ENCODE measurements at places on chromosomes 2 and 18.

DNA sequence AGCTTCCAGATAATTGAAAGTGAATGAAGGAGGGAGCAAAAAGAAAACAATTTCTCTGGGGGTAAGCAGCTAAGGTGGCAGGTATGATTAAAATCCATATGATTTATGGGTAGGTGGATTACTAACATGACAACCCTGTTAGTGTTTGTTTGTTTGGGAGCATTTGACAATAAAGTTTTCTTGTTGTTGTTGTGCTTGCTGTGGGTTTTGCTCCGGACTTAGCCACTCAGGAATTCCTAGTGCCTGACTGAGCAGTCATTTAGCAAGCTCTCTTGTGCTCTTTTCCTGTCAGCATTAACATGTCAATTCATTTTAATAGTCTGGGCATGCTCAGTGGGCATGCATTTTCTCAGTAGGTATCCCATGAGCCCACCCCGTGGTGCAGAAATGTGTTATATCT, 674.8 kb upstream of the ZEB2 start:
- peak; percentile 10 for DNase-seq

DNA sequence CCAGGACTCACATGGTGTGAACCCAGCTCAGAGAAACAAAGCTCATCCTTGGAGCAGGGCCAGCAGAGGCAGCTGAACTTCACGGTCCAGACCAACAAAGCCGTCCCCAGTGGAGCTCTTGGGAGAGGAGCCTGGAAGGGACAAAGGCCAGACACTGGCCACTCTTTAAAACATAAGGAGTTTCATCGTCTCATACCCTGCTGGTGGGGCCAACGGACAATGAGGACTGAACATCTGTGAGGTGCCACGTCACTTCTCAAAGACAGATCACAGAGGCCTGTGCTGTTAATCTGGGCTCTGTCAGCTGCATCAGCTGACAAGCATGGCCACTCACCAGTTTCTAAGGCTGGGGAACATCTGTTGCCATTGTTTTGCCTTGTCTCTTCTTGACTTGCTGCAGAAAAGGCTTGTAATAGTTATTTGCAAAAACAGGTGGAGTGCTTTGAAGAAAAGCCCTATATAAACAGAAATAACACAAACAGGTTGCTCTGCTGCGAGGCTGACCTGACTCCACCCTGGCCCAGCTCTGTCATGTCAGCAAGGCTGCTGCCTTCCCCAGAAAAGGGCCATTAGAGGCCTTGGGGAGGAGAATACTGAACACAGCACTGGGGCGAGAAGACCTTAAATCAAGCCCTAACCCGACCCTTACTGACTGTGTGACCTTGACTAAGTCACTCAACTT, 68.1 kb upstream of the DAPL1 start:
- DNase-seq: peak; percentile 3

GRCh38 chr2:151971301-151972051, 127.4 kb downstream of the CACNB4 start:
- DNase-seq: no peak

DNA sequence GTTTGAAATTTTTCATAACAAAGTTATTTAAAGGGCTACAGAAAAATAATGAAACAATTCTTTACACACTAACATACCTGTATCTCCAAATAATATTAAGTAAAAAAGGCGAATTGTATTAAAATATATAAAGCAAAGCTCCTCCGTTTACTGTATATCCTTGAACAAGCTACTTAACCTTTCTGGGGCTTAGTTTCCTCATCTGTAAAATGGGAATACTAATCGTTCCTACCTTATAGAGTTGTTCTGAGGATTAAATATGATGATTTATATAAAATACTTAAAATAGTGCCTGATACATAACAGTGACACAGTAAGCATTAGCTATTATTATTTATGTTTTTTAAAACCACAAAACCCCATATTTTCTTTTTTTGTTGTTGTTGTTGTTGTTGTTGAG, 13.3 kb downstream of the SLC25A12 start:
- no peak for DNase-seq

DNA sequence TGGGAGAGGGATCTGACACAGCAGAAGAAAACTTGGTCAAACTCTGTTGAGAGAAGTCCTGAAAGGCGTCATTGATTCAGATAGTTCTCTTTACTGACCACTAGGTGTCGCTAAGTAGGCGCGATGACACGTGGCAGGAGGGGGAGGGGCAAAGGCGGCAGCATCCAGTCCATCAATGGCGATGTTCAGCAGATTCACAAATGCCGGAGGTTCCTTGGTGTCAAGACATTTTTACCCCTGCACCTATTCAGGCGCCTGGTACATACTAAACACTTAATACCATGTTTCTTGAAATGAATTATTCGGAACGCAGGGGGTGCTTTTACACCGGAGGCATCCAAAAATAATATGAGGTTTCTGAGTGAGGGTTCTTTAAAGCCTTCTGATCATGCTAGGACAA, 3.0 kb upstream of the PLEK start:
- peak; percentile 62 for DNase-seq

DNA sequence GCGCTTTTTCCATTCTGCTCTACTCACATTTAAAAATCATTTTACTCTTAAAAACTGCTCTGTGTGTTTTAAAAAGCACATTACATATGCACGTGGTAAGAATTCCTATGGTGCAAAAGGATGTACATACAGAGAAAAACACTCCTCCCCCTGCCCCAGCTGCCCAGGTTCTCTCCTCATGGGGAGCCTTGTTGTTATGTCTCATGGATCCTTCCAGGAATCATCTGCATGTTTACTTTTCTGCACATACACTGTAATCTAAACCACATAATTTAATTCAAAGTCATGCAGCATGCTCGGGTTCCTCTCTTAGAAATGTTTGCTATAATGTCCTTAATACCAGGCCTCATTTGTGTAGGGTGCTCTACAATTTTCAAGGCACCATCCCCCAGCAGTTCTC, 243.3 kb downstream of the LOXHD1 start:
- DNase-seq: no peak

DNA sequence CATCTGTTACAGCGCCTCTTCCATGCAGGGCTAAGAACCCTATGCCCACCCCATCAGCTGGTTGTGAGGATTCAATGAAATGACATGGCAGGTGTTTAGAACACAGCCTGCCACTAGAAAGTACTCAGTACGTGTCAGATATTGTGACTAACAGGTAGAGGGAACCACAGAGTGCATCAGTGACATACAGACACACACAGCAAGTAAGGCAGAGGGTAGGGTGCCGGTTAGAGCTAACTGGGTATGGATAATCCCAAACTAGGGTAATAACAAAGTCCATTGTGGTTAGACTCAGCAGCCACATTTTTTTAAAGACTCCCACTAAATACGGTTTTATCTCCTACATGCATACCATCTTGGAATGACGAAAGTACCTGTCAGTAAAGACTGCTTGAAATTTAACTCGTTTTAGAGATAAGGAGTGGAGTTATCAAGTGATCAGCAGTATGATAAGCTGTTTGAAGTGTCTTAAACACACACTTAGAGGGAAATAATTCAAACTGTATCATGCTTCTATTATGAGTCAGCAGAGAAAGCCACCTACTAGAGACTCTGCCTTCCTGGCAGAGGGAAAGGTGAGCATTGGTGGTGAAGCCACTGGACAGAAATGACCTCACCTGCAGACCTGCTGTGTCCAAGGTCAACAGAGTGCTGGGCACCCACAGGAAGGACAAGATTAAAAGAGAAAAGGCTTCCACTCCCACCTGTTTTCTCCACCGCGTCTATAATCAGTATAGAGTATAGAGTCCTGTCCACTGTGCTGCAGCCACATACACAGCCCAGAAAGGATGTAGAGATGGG, 20.6 kb downstream of the MPPE1 start:
- no peak for DNase-seq

GRCh38 chr2:22355816-22356433, 1029.1 kb upstream of the KLHL29 start:
- no peak for DNase-seq

DNA sequence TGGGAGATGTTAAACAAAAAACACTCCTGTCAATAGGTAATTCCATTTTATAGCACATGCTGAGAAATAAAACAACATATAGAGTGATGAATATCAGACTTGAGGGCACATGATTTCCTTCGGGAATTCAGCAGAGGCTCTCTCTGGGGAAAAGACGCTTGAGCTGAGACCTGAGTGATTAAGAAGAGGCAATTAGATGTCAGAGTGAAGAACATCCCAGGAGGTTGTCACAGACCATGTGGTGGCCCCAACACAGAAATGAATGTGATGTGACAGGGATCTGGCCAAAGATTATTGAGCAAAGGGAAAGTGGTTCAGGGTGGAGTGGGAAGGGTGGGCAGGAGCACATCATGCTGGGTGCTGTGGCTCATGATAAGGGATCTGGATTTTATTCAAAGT, 254.7 kb downstream of the RAD51AP2 start:
- no peak for DNase-seq

GRCh38 chr18:13500227-13500865, 226.0 kb downstream of the FAM210A start:
- DNase-seq: peak; percentile 47

GRCh38 chr2:23404426-23404825, 19.4 kb downstream of the KLHL29 start:
- peak; percentile 84 for DNase-seq

DNA sequence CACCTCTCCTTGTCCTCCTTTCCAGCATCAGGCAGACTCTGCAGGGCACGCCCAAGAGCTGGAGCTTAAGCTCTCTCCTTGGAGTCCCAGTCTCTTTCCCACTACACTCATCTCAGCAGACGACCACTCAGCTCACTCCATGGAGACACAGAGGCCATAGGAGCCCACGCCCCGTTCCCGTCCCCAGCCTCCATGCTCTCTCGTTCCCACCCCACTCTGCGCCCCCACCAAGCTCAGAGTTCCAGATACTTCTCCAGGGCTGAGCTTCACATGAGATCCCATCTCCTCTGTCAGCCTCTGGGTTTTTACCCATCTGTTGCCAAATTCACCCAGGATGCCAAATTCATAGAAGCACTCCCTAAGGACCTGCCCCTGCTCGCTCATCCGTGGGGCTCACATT, 87.3 kb downstream of the MALT1 start:
- DNase-seq: no peak

DNA sequence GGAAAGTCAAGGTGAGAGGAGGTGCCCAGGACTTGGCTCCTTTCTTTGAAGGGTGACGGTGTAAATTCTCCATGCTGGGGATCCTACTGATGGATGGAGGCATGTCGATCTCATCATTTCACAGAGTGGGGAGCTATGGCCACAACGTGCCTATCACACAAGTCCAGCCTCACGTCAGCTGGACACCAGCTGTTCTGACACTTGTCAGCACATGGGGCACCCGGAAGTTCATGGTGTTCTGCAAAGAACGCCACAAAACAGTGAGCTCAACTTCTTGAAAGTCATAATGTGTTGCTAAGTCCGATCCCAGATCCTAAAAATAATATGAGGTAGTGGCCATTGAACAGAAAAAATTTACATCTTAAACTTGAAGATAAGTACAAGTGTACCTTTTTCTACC, 12.3 kb downstream of the PAX8 start:
- DNase-seq: no peak

GRCh38 chr2:232504438-232504837, 15.8 kb upstream of the PRSS56 start:
- no peak for DNase-seq

GRCh38 chr2:219689676-219690628, 62.5 kb downstream of the SLC4A3 start:
- DNase-seq: peak; percentile 81

DNA sequence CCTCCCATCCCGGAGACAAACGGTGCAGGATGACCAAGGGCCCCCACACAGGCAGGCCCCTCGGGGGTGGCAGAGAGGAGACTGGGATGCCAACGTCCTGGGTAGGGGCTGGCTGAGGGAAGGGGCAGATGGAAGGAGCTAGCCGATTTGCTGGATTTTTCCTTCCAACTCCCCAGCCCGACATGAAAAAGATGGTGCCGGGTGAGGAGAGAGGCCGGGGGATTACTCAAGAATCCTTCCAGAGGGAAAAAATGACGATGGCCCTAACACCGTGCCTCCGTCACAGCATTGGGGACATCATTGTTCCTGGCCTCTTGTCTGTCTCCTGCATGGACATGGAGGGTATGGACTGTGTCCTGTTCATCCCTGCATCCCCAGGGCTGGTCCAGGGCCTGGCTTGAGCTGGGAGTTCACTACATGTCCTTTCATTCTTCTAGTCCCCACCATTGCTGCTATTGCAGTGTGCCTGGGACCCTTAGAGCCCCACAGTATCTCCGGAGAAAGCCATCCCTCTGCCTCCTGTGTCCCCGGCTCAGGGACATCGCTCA, 217.7 kb downstream of the TNS1 start:
- no peak for DNase-seq

DNA sequence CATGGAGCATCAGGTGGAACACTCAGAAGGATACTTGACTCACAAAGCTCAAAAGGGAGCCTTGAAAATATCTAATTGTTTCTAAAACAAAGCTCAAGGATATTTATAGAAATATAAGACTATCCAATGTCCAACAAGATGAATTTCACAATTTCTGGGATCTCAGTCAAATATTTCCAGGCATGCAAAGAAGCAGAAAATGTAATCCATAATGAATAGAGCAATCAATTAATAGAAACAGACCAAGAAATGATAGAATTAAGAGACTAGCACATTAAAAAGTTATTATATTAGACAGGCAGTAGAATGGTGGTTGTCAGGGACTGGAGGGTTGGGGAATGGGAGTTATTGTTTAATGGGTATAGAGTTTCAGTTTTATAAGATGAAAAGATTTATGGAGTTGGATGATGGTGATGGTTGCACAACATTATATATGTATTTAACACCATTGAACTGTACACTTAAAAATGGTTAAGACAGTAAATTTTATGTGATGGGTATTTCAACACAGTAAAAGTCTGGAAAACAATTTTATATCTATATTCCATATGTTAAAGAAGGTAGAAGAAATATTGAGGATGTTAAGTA, 189.9 kb upstream of the PIEZO2 start:
- no peak for DNase-seq

DNA sequence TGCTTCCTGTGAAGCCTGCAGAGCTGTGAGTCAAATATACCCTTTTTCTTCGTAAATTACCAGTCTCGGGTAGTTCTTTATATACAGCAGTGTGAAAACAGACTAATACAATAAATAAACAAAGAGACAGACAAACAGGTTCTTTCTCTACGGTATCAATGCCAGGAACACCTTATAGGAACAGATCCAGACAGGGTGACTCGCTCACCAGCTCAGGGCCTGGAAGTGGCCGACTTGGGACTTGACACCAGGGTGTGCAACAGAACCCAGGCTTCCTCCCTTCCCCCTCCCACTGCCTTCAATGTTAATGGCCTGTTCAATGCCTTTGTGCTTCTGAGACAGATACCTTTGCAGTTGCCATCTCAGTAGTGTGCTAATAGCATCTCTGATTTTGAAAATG, 309.5 kb downstream of the ALK start:
- no peak for DNase-seq

GRCh38 chr2:21467910-21468309, 344.1 kb downstream of the TDRD15 start:
- peak; percentile 21 for DNase-seq

DNA sequence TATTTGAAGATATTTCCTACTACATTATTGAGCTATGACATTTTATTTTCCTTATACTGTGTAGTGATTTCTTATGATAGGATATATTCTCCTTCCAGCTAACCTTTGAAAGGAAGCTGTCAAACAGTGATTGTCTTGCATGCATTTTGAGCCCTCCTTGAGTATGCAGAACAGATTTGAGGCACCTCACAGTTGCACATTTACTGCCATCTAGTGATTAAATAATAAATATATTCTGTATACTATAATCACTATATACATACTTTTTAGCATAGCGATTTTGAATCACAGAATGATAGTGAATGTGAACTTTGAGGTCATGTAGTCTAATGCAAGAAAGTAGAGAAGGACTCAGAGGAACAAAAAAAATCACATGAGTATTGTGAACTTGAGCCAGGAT, 268.4 kb upstream of the CDH19 start:
- no peak for DNase-seq
